ENCODE measurements at places on chromosomes 2 and 18.

DNA sequence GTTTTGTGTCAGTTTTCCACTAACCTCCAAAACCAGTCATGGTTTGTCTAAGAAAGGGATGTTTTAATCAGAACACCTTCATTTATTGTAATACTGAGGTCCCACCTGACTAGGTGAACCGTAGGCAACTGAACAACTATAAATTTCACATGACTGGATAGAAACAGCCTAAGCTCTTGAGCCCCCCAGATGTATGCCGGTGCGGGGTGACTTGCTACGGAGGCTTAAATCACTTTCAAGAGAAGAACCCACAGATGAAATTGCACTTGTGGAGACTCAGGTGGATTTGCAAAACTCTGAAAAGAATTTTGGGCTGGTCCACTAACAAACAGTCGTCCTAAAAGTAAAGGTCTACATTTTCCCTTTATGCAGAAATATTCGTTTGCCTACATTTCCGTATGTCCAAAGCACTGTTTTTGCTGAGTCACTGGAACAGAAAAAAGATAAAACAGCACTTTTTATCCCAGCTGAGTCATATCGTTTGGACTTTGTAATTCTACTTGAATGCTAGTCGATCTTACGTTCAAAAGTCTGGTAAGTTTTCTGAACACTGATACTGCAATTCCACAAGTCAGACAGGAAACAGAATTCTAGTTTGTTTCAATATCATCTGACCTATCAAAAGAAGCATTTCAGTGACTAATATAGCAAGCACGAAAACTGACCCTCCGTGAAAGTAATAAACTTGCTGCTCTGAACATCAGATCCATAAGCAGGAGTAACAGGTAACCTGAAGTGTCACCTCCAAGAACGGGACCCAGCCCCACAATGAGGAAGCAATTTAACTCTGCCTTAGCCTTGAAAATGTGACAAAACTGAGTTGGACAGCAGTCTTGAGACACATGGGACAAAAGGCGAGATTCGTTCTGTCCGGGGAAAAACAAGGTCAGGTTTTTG is 18.1 kb downstream of the ZNF516 start:
- no peak for DNase-seq

DNA sequence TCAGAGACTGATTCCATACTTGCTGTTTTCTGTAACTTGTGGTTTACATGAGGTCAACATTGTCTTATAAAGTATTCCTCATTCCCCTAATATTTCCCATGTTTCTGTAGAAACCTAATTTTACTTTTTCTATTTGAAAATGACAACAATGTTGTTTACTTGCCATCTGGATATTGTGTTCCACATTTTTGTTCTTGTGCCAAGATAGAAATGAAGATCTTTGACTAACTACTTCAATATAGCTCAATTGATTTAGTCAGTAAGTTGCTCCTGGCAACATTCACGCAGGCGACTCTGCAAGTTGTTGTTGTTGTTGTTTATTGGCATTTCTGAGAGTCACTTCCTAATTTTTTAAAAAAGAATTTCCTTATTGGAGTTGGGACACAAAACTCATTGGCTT is 69.5 kb downstream of the CAVIN2 start:
- no peak for DNase-seq

- no peak for DNase-seq
Measured at GRCh38 chr2:96534141-96534540, 2.4 kb upstream of the ARID5A start.

GRCh38 chr18:7760967-7761948 is 194.1 kb downstream of the PTPRM start:
- DNase-seq: peak; percentile 42

GRCh38 chr2:68839260-68839833 is 31.9 kb downstream of the BMP10 start:
- no peak for DNase-seq

- no peak for DNase-seq
Measured at GRCh38 chr2:104766683-104767082, 87.2 kb upstream of the POU3F3 start.

DNA sequence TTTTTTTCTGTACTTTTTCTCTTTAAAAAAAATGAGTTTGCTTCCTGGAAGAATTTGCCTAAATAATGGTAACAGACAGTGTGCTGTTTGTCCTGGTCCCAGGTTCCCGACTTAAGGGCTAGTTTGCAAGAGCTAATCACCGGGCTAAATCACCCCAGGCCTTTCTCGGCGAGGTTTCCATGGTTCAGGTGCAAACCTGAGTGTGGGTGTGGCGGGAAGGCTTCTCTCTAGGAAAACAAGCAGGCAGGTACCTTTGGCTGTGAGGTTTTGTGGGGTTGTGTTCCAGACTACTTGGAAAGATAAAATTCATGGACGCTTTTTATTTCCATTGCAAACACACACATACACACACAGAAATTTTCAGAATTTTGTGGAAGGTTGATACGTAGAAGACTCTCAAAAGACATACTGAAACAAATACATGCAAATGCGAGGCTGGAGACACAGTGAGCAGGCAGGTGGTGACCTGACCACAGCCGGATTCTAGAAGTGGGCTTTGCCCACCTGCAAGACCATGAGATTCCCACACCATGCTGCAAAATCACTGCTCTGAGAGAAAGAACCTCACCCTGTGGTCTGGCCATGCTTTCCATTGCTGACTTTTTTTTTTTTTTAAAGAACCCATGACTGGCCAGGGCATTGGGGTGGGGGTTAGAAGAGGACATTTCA is 815 bp downstream of the CNDP1 start:
- no peak for DNase-seq

DNA sequence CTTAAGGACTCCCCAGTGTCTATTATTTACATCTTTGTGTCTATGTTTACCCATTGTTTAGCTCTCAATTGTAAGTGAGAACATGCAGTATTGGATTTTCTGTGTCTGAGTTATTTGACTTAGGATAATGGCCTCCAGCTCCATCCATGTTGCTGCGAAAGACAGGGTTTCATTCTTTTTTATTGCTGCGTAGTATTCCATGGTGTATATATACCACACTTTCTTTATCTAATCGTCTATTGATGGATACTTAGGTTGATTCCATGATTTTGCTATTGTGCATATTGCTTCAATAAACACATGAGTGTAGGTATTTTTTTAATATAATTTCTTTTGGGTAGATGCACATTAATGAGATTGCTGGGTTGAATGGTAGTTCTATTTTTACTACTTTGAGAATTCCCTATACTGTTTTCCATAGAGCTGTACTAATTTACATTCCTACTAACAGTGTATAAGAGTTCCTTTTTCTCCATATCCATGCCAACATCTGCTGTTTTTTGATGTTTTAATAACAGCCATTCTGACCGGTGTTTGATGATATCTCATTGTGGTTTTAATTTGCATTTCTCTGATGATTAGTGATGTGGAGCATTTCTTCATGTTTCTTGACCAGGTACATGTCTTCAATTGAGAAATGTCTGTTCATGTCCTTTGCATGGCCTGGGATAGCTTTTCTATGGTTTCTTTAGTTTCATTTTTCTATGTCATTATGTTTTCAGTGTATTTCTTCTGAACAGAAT is 21.8 kb downstream of the MTCL1 start:
- DNase-seq: no peak

DNA sequence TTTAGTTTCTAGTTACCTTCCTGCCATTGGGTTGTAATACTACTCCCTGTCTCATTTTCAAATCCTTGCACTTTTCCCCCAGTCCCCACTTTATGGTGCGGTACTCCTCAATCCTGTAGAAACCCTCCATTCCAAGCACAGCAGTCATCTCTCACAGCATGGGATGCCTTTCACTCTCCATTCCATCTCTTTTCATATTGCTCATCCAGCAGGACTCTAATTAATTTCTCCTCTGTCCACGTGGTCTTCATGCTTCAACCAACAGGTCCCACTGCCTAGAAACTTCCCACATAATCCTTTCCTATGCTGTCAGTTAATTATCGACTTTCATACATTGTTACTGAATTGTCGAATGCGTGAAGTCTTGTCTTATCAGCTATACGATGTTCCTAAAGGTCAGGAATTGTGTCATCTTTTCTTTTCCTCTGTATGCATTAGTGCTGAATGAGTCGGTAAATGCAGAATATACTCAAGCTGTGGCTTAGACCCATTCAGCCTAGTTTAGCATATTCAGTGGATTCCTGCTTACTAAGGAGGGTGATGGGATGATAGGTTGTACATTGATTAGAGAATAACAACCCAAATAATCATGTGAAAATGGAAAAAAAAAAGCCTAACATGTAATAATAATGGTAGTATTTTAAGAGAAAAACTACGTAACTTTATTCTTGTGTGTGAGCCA is 89.7 kb downstream of the CRIM1 start:
- no peak for DNase-seq

DNA sequence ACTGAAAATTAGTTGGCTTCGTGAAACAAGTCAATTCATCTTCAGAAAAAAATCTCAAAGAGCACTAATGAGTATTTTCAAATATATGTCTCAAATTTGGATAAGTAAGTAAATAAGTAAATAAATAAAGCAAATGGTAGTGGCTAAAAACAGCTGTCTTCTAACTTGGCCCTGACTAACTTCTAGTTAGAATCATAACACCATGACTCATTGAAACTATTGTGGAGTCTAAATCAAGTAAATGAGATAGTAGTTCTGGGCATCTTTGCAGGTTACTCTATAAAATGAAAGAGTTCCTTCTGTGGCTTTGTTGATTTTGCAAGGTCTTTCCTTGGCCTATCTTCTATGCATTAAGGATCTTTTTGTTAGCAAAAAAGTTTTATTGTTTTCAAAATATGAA is 110.7 kb downstream of the SLC8A1 start:
- no peak for DNase-seq

DNA sequence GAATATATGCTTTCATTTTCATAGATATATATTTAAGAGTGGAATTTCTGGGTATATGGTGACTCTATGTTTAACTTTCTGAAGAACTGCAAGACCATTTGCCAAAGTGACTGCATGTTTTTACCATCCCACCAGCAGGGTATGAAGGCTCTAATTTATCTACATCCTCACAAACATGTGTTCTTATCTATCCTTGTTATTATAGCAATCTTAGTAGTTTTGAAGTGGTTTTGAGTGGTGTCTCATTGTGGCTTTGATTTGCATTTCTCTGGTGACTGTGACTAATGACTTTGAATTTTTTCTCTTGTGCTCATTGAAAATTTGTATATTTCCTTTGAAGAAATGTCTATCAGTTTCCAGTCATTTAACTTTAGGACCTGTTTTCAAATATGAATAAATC is 310.2 kb upstream of the NRP2 start:
- no peak for DNase-seq

DNA sequence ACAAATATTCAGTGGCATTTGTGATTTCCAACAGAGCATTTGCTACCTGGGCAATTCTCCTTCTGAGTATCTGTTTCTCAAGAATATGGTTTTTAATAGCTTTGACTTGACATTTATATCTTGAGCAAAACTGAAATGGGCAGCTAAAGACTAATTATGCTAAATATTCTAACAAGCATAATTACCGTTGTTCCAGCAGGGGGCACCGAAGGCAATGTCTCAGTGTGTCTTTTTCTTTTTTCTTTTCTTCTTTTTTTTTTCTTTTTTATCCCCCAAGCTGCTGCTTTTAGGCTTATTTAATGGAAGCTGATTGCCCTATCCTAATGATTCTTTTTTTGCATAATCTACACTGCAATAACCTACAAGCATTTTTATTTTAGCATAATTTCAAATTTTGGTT is 138.9 kb upstream of the NABP1 start:
- DNase-seq: no peak

GRCh38 chr18:48613589-48614404 is 75.0 kb downstream of the CTIF start:
- no peak for DNase-seq

DNA sequence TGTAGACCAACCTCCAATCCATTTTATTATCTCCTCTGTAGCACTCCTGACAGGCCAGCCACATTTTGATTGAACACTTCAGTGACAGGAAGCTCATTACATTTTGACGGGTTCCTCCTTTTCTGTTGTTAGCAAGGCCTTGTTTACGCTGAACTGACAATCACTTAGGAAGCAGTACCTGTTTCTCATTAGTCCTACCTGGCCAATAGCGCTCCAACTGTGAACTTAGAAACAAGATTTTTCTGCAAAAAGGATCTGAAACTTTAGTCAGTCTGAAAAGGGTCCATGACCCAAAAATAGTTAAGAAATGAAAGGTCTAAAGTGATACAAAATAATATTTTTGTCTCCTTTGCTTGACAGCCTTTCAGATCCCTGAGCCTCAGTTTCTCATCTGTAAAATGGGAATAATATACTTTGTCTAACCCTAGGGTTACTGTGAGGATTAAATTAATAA is 119.6 kb upstream of the MSTN start:
- DNase-seq: no peak

- no peak for DNase-seq
Measured at GRCh38 chr2:34070196-34070595, 471.1 kb upstream of the FAM98A start.

DNA sequence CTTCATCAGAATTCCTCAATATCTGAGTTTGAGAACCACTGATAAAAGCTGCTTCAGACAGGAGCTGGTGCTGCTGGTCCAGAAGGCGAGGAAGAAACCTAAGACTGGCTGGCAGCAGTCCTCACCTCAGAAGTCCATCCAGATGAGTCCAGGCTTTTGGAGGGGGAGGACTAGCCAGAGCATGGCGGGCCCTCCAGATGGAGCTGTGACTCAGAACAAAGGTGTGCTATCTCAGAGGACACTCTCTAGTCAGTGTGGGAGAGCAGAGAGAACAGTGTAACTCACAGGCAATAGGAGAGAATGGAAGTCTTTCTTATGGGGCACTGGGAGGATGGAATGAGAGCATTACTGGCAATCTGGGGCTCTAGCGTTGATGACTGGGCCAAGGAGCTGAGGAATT is 191.4 kb downstream of the NYAP2 start:
- no peak for DNase-seq

- no peak for DNase-seq
Measured at GRCh38 chr2:168596881-168597655, 141.0 kb downstream of the CERS6 start.

GRCh38 chr2:37797081-37797480 is 125.6 kb upstream of the CDC42EP3 start:
- DNase-seq: no peak

GRCh38 chr2:41079011-41079410 is 627.1 kb upstream of the SLC8A1 start:
- no peak for DNase-seq

- DNase-seq: no peak
Measured at GRCh38 chr18:5524660-5525059, 19.1 kb downstream of the EPB41L3 start.

DNA sequence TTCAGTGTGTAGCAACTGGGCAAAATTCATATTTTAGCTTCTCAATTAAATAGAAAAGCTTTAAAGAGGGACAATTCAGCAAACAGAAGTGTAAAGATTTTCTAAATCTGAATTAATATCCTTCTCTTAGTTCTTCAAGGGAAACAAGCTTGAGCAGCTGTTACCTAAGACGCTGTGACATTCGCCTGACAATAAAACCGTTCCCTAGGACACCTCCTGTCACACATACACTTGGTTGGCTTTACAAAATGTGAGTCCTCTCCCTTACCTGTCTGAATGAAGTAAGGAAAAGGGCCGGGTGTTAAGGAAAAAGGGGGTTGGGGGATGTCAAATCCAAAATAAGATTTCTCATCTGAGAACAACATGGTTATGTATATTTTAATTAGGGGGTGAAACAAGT is 2.1 kb downstream of the SERTAD2 start:
- DNase-seq: no peak

GRCh38 chr18:10557085-10557677 is 31.4 kb downstream of the NAPG start:
- DNase-seq: no peak

Measured in NCI-H1092 treated with DMSO at 0.1 percent for 48 hours (cell line).